ENCODE measurements at places on chromosomes 7 and 10.

DNA sequence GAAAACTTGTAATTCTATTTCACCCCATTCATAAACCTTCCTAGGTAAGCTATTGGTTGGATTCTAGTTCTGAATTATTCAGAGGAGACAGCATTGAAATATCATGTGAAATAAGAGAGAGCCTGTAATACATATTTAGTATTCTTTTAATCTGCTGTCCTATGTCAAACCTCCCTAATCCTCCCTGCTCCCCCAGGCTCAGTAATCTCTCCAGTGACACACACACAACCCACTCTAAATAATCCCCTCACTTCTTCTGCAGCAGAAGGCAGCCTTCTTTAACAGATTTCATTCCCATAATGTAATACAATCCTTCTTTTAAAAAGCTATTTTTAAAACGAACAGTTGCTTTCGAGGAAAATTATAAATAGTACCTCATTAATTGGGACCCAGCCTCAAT lies 639.7 kb upstream of the AUTS2 start:
- no peak for DNase-seq

- DNase-seq, result no peak
Observed at GRCh38 chr7:101724957-101725356, 92.5 kb upstream of the CUX1 start.

- no peak for DNase-seq
Observed at GRCh38 chr7:47421456-47421855, 160.5 kb downstream of the TNS3 start.

GRCh38 chr7:9498303-9498702 lies 1064.9 kb downstream of the NXPH1 start:
- no peak for DNase-seq

GRCh38 chr10:62492012-62492869 lies 118.1 kb downstream of the ZNF365 start:
- peak; percentile 6 for DNase-seq

DNA sequence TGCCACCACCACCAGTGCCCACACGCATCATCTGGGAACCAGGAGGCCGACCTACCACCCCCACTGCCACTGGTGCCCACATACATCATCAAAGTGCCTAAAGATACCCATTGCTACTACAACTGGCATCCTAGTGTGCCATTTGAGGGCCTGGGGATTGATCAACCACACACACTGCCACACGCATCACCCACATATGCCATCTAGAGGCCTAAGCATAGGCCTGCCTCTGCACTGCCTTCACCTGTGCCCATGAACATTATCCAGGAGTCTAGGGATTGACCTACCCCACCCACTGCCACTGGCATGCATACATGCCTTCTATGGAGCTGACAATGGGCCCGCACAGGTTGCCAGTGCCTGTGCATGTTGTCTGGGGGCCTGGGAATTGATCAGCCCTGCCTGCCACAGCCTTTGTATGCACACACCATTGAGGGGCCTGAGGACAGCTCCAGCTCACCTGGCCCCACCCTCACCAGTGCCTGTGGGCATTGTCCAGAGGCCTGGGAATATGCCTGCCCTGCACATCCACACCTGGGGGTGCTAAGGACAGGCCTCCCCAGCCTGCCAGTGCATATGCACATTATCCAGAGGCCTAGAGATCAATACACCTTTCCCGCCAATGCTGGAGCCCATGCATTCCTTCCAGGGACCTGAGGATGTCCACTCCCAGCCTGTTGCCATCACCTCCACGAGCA lies 64.3 kb upstream of the TRIL start:
- no peak for DNase-seq

- no peak for DNase-seq
Observed at GRCh38 chr10:34454590-34455261, 360.4 kb downstream of the PARD3 start.

DNA sequence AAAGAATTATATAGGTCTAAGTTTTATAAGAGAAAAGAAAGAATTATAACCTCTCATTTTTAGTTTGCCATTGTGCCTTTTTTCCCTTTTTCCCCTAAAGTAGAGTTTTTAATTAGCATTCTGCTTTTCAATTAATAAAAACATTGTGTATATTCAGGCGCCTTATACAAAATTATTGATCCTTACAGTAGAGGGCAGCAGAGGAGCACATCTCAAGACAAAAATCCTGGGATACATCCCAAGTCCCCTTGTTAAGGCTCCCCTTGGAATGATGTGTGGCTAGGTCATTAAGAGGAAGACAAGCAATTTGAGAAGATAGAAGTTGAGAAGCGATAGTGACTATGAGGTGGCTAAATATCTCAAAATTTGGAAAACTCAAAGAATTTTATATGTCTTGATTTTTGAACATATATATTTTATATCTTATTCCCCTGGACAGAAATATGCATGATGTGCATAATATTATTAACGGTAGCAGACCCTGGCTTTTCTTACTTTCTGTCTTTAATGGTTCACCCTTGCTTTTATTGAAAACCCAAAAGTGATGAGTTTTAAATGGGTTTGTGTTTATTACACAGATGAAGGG lies 19.1 kb upstream of the TPK1 start:
- DNase-seq, result no peak

DNA sequence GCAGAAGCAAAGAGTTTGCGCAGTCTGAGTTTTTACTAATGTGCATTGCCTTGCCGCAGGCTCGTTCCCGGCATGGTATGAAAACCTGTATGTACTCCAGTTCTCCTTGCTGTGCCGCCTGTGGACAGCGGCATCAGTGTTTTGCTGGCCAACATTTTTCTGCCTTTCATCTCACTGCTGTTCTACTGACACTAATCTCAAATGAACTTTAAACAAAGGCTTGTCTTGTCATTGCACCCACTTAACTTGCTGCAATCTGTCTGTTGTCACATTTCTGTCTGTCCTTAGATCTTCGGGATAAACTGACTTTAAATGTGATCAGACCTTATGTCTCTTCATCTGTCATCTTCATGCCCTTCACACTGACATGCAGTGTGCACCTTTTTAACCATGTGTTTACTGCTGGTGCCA lies 71.7 kb upstream of the ZNRF2 start:
- no peak for DNase-seq

DNA sequence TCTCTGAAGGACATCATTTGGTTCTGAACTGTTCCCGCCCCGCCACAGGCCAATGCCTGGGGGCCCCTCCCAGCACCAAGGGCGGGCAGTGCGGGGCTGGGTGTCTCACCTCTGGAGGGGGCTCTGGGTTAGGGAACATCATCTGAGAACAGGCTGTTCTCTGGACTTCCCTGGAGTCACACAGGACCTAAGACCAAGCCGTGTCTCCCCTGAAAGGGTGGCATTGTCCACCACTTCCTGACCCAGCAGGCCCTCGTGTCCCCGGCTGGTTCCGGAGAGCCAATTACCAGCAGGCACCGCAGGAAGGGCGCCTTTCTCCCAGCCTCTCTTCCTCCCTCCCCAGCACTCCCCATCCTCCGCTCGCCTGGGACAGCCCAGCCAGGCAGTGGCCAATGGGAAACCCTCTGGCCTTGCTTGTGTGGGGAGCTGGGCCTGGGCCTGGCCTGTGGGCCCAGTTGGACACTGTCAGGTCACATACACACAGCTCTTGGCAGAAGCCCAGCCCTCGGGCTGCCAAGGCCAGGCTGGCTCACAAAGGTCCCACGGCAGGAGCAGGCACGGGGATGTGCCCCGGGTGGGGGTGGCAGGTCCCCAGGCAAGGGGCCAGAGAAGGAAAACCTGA lies 119.5 kb downstream of the SPDYE5 start:
- DNase-seq, result no peak

DNA sequence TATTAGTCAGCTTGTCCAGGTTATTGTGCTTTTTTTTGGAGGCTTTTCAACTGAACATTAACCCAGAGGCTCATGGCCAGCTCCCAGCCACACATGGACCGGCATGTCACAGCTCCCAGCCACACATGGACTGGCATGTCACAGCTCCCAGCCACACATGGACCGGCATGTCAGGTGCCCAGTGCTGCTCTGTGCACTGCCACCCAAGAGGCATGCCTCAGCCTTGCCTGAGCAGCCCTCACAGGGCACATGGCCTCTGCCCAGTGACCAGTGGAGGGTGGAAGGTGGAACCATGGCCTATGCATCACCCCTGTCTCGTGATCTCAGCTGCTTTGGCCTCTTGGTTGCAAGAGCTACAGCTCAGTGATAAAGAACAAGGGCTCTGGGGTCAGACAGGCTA lies 119.8 kb downstream of the OAT start:
- DNase-seq, result no peak

- no peak for DNase-seq
Observed at GRCh38 chr10:85864868-85865526, 501.6 kb downstream of the GRID1 start.

GRCh38 chr10:95035332-95036295 lies 33.7 kb downstream of the CYP2C8 start:
- no peak for DNase-seq

DNA sequence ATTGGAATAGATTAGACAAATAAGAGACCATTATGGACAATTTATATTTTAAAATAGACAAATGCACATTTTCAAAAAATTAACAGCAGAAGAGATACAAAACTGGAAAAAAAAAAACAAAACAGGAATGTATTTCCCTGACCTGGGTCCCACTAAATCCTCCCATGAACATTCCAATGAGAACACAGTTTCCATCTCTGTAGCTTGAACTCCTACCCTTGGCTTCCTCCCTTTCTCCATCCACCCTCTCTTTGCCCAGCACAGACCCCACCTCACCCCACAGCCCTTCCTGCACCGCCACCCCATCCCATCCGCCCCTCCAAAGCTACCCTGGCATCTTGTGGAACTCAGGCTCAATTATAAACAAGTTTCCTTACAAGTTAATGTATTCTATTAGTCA lies 71.2 kb upstream of the MPP7 start:
- DNase-seq, result no peak

DNA sequence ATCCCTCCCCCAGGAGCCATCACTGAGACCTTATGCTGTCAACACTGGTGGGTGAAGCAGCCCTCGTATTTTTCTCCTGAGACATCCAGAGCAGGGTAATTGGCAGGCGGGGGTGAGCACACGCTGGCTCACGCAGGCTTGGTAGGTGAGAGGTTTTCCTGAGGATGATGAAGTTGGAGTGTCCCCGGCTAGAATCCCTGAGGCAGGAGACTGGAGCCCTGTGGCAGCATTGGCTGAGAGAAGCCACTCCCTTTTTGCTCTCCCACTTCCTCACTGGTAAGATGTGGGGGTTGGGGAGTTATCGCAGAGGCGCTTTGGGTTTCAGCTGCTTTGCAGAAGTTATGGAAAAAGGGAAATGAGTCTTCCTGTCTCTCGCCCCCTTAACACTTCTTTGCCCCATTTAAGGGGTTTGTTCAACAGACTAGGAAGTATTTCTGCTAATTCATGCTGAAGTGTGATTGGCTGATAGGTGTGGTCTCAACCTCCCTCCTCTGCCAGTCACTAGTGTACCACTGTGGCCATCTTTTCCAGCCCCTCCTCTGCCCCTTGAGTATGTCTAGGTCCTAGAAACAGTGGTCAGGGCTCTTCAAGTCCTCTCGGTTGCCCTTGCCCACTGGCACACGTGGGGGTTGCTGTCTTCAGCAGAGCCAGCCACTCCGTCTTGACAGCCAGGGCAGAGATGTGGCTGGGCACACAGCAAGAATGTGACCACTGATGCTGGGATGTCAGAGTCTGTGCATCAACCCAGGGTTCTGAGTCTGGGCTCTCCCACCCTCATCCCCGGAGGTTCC lies 5.7 kb downstream of the ARPC1B start:
- DNase-seq, result no peak

- DNase-seq, result no peak
Observed at GRCh38 chr10:10256860-10257259, 760.8 kb upstream of the CELF2 start.

DNA sequence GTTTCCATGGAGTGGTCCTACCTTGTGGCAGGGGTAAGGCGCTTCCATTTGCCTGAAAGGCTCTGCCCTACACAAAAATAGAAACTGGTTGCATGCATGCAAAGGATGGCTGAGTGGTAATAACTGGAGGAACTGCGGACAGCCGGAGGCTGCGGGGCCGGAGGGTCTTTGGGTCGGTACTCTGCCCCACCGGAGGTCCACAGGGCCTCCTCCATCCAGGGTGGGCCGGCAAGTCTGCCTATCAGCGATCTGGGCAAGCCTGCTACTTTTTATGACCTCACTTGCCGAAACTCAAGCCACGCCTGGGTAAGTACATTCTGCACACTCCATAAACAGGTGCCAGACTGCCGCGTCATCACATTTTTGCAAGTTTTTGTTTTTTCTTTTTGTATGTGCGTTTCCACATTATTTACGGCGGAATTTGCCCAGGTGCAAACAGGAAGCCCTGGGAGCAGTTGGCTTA lies 30.0 kb downstream of the TACC2 start:
- no peak for DNase-seq

DNA sequence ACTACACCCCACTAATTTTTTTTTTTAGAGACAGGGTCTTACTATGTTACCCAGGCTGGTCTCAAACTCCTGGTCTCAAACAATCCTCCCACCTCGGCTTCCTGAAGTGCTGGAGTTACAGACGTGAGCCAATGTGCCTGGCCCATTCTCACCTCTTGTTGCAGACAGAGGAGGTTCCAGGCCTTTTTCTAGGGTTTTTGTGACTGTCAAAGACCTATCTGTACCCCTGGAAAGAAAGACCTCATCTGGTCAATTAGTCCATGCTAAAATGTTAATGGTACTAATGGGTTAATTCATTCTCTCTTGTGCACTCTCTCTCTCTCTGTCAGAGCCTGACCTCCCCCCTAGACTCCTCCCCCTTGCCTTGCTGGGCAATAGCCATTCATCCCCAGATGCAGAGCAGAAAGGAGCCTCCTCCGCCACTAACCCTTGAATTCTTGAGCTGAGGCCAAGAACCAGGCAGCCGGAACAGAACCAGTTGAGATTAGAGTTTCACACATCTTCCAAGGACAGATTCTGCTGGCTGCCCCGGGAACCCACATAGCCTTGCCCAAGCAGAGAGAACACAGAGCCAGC lies 209.7 kb downstream of the SKIDA1 start:
- no peak for DNase-seq

- no peak for DNase-seq
Observed at GRCh38 chr10:118238573-118239235, 103.4 kb downstream of the FAM204A start.

GRCh38 chr7:127758105-127758504 lies 106.1 kb downstream of the SND1 start:
- DNase-seq, result no peak

- peak; percentile 9 for DNase-seq
Observed at GRCh38 chr7:64045301-64046040, at the start of gene ZNF727. TSS of gene ZNF727 (plus strand) at chr7:64045434. CDS start at chr7:64045622, 188 bp downstream.

DNA sequence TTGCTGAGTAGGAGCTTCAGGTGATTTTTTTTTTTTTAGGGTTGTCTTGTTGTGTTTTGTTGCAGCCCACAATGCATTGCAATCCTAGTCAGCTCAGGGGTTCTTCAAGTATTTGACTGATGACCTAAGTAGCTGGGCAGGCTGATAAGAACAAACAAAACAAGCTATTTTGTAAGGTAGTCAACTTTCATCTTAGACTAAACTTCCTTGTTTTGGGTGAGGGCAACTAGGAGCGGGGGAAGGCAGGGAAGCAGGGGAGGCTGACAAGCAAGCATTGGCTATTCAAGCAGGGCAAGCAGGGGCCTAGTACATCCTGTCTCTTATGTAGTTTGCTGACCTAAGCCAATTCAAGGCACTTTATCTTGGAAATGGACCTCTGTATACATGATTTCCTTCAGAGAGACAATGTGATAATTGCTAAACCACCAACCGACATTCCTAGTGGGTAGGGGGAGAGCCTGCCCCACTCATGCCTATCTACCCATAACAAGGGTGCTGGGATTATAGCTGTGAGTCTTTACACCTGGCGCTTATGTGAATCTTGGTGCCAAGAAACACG lies 163.3 kb upstream of the PRKCQ start:
- DNase-seq, result no peak

Measured in stimulated activated CD4-positive, alpha-beta T cell treated with anti-CD3 and anti-CD28 coated beads, Interleukin-2, amount 100 ng/mL, for 4 hours (primary cell).